ENCODE measurements at places on chromosomes 1 and 21. TPM values are rescaled to one million over a fixed set of nuclear protein-coding genes. Genes with fewer than 3 reads are reported as not detected.

GRCh38 chr1:200550367-200550766 lies 70.2 kb downstream of the KIF14 start:
- no peak for DNase-seq

- DNase-seq = no peak
Measured at GRCh38 chr1:193419295-193419694, 232.9 kb upstream of the B3GALT2 start.

- no peak for DNase-seq
Measured at GRCh38 chr1:198934901-198935305, 296.1 kb downstream of the PTPRC start.

DNA sequence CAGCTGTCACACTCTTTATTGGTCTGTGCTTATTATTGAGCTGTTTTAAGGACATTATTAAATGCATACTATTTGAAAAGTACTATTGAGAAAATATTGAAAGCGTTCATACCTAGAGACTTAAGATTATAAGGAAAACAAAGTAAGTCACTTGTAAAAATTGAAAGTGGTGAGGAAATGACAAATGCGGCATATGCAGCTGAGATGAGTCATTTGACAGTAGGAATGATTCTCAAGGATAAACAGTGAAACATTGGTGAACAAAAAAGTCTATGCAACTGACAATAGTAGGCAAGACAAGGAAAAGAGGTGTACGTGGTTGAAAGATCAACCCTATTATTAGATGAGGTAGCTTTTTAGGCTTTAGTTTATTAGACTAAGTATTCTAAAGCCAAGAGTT lies 82.6 kb upstream of the MAP10 start:
- DNase-seq = no peak

DNA sequence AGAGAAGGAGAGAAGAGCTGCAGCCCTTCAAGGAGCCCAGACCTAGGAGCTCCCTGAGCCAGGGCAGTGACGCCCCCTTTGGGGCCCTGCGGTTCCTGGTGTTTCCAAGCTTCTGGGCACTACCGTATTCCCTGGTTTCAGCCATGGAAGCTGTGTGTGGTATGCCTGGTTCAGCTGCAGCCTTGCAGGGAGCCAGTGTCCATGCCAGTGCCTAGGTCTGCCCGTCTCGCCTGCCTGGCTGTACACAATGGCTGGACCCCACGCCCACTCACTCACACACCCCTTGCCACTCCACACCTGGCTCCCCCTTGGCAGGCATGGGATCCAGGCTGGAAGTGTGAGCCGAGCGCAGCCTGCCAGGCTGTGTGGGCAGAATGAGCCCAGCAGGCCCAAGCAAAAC lies 87.7 kb downstream of the ADARB1 start:
- no peak for DNase-seq

GRCh38 chr1:53645690-53646078 lies 93.3 kb downstream of the GLIS1 start:
- no peak for DNase-seq

GRCh38 chr1:160115545-160116282 lies at the start of gene ATP1A2:
TSS of gene ATP1A2 (plus strand) at chr1:160115759. CDS start at chr1:160115862, 103 bp downstream.
- no peak for DNase-seq

GRCh38 chr1:16139473-16139962 lies 16.4 kb downstream of the EPHA2 start:
- no peak for DNase-seq

- DNase-seq = no peak
Measured at GRCh38 chr1:65395887-65396612, 24.4 kb upstream of the LEPR start.

Gene JAM2
- 29.0 TPM for total RNA-seq

Gene MMEL1
- total RNA-seq = 1.3 TPM

Gene L1TD1
- 1.5 TPM for total RNA-seq

Gene CCDC190
- 0.49 TPM for total RNA-seq

Gene CADM3
- total RNA-seq = 1.2 TPM

Gene ZNF593OS
- not detected for total RNA-seq

Gene DMBX1
- total RNA-seq = not detected

Gene TMEM125
- 1.3 TPM for total RNA-seq
